Left ventricle myocardium superior (tissue), 1 donor: ENCODE measurements at places on chromosomes 13 and 19. TPM values are rescaled to one million over a fixed set of nuclear protein-coding genes. Genes with fewer than 3 reads are reported as not detected.

- no peak for DNase-seq
These were observed 141.2 kb downstream of the MYCBP2 start for GRCh38 chr13:77185721-77186120.

DNA sequence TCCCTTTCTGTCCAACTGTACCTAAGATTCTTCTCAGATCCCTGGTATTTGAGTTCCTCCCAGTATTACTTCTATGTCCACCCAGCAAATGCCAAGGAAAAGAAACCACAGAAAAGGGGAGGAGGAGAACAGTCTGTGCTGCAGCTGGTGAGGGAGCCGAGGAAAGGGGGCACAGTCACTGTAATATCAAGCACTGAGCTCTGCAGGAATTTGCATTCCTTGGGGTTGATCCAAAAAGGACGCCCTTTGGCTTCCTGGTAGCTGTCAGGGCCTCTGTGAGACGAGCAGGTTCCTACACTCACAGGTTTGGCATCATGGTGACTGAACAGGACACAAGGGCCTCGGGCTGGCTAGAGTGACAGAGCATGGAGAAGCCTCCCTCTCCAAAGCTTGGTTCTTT lies 273.4 kb downstream of the NHLRC3 start:
- peak; percentile 32 for DNase-seq

DNA sequence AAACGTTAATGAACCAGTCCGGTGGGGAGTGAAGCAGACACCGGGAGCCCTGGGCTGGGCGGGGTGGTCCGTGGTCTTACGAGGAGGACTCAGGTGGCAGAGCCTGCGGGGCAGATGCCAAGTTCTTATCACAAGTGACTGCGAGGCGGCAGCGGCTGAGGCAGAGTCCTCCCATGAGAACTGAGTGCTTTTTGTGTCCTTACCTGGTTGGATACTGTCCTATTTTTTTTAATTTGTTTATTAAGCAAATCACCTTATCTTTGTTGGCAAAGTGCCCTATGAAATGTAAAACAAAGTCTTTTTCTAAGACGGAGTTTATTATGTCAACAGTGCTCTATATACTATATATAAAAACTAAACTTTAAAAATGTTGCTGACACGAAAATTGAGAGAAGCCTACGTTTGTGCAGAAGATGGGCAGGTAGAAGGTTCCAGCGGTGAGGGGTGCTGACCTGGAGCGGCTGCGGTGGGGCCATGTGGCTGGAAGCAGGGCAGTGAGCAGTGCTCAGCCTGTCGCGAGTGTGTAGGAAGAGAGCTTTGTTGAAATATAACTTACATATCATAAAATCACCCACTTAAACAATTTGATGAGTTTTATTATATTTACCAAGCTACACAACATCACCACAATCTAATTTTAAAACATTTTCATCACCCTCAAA lies 82.2 kb downstream of the ATP11A start:
- no peak for DNase-seq

DNA sequence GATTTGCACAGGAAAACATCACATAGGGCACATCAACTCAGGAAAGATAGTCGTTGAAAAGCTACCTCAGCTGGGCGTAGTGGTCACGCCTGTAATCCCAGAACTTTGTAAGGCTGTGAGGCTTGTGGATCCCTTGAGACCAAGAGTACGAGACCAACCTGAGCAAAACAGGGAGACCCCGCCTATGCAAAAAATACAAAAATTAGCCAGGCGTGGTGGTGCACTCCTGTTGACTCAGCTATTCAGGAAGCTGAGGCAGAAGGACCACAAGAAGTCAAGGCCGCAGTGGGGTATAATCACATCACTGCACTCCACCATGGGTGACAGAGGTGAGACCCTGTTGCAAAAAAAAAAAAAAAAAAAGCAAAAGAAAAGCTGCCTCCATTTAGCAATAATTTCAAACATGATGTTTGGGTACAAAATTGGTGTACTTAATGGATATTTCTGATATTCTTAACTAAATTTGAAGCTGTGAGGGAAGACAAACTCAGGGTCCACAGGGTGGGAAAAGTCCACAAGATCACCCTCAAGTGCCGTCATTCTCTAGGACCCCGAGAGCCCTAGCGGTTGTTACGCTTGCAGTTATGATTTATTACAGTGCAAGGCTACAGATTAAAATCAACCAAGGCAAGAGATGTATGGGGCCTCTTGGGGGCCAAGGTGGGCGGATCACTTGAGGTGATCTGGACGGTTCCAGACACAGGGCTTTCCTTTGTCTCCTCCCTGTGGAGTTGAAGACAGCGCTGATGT lies 42.5 kb upstream of the LDLR start:
- no peak for DNase-seq

DNA sequence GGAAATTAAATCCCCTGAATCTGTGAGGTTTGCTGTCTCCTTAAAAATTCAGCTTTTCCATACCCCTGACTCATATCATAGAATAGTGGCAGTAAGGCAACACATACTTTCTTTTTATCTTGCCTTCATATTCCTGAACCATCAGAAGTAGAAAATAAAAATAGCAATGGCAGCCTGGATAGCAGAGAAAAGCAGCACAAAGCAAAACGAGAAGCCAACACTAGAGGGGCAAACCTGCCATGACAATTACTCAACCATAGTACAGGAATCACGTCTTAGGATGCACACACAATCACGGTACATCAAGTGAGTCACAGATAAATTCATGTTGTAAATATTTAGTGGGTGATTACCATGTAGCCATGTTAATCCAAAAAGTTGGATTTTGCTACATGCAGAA lies 343.0 kb downstream of the ITGBL1 start:
- DNase-seq: no peak

DNA sequence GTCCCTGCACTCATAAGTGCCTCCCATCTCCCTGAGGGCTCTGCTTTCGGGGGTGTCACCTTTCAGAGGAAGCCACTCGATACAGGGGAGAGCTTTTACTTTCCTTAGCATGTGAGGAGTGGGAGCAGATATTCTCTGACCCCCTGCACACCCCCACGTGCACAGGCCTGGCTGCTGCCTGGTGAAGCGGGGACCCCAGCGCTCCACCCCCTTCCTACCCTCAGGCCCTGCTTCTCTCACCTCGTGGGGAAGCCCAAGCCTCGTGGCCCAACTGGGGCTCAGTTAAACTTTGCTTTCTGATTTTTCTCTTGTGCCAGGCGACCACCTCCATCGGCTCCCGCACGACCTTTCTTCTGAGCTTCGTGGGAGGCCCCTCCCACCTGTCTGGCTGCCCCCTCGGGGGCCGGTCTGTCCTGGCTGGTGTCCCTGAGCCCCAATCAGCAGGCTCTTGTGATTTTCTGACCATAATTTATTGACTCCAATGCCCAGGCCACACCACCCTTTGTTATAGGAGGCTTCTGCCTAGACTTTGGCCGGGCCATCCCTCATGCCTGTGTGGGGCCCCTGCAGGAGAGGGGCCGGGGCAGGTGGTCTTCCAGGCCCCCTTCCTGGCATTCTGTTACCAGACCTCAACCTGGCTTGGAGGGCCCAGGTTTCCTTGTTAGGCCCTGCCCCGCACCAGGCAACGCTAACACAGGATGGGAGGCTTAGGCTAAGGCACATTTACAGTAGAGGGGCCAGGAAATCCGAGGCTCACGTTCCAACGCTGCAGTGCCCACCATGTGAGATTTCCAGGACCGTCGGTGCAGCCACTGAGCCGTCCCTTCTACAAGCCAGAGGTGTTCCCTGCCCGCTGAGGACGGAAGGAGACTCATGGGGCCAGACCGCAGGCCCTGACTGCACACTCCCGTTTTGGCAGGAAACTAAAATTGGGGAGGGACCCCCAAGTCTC lies 3.7 kb downstream of the TMED1 start:
- no peak for DNase-seq

GRCh38 chr13:112911285-112911701 lies 57.7 kb upstream of the MCF2L start:
- DNase-seq: no peak

GRCh38 chr13:89865164-89866064 lies 1482.1 kb upstream of the MIR17HG start:
- DNase-seq: no peak

DNA sequence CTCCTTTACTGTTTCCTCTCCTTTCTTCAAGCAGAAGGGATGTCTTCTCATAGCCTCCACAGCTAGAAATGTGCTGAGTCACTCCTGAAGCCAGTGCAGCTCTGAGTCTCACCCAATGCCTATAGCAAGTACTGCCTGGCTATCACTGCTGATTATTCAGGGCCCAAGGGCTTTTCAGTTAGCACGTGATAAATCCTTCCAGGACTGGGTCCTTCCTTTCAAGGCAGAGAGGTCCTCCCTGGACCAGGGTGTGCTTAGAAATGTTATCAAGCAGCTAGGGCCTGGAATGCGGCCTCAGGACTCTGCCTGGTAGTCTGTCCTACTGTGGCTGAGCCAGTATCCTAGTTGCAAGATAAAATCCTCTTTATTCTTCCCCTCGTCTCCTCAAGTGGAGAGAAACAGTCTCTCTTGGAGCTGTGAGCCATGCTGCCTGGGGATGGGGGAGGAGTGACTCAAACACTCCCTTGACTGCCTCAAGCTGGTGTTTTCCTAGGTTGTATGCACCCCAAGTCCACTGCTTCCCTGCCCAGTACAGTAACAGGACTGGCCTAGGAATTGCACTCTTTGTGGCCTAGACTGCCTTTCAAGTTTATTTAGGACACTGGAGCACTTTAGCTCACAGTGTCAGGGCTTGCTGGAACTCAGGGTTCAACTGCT lies 198.7 kb upstream of the SERP2 start:
- no peak for DNase-seq

DNA sequence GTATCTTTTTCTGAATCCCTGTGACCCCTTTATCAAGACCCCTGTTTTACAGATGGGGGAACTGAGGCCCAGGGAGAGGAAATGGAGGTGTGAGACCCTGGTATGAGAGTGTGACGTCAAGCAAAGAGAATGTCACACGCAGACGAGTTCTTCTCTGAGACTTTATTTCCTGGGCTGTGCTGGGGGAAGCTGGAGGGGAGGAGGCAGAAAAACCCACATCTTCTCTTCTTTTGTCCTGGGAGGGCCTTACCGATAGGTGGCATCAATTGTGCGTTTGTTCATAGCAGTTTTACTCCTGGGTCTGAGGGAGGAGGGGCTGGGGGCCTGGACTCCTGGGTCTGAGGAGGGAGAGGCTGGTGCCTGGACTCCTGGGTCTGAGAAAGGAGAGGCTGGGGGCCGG lies 4.9 kb upstream of the KLK15 start:
- no peak for DNase-seq

DNA sequence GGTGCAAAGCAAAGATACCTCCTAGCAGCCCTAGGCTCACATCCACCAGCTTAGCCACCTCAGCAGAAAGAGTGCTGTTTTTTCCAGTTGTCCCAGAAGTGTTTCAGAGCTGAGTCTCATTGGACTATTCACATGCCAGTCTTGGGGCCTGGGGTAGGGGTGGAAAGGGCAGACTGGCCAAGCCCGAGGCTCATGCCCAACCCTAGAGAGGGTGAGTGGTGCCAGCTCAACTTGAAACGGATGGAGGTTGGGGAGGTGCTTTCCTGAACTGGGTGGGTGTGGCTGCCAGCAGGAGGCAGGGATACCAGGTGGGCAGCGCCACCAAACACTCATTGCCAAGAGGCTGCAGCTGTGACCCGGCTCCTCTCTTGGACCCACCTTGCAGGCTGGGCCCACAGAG lies 116.9 kb downstream of the DPF1 start:
- no peak for DNase-seq

GRCh38 chr13:103351035-103351828 lies 285.0 kb upstream of the SLC10A2 start:
- DNase-seq: peak; percentile 51

DNA sequence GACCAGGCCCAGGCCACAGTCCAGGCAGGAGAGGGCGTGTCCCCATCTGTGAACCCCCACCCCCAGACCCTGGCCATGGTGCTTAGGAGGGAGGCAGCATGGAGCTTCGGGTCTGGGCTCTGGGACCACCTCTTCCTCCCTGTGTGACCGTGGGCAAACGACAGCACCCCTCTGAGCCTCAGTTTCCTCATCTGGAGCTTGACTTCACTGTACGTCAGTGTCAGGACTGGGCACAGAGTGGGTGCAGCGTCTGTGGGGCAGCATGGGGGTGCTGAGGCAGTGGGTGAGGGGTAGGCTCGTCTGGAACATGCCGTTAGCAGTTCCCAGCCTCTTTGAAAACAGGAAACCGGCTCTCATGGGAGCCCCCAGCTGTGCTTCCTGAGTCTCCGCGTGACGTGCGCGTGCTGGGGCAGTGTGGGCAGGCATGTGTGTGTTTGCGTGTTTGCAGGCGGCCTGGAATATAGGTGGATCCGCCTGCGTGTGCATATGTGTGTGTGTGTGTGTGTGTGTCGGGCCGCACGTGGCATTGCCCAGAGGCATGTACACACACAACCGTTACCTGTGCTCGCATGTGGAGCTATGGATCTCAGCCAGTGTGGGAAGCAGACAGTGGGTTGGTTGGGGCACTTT lies 15.8 kb downstream of the ARRDC2 start:
- DNase-seq: peak; percentile 95

GRCh38 chr13:48265217-48265815 lies 32.3 kb downstream of the ITM2B start:
- DNase-seq: no peak

GRCh38 chr13:47843005-47843404 lies 158.1 kb downstream of the SUCLA2 start:
- no peak for DNase-seq

GRCh38 chr13:100660761-100661160 lies 13.8 kb downstream of the TMTC4 start:
- no peak for DNase-seq

- DNase-seq: no peak
These were observed 1.6 kb downstream of the MAP2K7 start for GRCh38 chr19:7905268-7905667.

DNA sequence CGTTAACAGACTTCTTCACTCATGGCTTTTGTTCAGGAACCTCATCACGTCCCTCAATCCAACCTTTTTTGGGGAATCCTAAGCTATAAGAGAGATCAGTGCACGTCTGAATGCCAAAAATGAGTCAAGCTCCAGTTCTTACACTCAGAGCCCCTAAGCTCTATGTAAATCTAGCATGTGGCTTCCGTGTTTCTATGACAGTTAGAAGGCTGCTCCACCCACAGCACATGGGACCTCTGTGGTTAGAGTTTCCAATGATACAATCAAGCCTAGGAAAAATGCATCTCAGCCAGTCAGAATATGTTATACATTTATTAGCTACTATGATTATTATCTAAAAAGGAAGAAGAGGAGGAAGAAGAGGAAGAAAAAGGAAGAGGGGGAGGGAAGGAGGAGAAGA lies 135.9 kb downstream of the ENOX1 start:
- DNase-seq: no peak

DNA sequence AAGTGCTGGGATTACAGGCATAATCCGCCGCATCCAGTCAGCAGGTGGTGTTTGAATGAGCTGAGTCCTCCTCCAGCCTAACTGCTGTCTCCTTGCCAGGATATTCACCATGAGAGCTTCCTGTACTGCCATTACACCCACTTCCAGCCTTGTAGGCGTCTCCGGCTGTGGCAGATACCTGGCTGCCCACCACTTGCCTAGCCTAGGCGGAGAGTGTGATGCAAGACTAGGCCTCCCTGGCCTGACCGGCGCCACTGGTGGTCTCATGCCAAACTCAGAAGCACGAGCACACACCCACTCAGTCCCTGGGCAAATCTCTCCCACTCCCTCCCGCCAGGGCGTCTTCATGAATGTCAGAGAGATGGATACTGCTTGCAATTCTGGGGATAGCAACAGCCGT lies 16.6 kb downstream of the IL12RB1 start:
- no peak for DNase-seq

The CD209 gene
- 10.0 TPM for total RNA-seq

The SYNGR4 gene
- not detected for total RNA-seq

The LPAR6 gene
- 13.2 TPM for total RNA-seq

The C19orf33 gene
- total RNA-seq: 1.5 TPM

The NBEA gene
- total RNA-seq: 20.7 TPM
